ENCODE measurements at places on chromosomes 6 and 20. TPM values are rescaled to one million over a fixed set of nuclear protein-coding genes. Genes with fewer than 3 reads are reported as not detected.

DNA sequence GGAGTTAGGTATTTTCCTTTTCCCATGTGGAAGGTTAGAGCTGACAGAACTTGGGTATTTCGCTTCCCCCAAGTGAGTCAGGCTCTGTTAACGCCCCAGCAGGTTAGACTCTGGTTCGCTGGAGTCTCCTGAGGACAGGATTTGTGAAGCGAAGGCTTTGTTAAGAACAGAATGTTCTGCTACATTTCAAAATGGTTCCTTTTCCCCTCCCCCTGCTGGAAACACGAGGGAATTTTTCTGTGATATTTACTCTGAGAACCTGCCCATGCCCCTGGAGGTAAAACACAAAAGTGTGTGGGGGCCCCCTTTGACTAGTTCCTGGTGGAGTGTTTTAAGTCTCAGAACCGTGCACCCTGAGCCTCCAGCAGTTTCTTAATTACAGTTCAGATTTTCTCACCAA is 731.4 kb upstream of the CITED2 start:
- peak; percentile 7 for DNase-seq

DNA sequence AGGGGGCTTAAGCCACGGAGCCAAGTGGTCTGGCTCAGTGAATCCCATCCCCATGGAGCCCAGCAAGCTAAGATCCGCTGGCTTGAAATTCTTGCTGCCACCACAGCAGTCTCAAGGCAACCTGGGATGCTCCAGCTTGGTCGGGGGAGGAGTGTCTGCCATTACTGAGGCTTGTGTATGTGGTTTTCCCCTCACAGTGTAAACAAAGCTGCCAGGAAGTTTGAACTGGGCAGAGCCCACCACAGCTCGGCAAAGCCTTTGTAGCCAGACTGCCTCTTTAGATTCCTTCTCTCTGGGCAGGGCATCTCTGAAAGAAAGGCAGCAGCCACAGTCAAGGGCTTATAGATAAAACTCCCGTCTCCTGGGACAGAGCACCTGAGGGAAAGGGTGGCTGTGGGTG is 25.5 kb upstream of the IL20RA start:
- no peak for DNase-seq

- DNase-seq = no peak
Observed at GRCh38 chr6:169271158-169271876, 17.7 kb upstream of the THBS2 start.

DNA sequence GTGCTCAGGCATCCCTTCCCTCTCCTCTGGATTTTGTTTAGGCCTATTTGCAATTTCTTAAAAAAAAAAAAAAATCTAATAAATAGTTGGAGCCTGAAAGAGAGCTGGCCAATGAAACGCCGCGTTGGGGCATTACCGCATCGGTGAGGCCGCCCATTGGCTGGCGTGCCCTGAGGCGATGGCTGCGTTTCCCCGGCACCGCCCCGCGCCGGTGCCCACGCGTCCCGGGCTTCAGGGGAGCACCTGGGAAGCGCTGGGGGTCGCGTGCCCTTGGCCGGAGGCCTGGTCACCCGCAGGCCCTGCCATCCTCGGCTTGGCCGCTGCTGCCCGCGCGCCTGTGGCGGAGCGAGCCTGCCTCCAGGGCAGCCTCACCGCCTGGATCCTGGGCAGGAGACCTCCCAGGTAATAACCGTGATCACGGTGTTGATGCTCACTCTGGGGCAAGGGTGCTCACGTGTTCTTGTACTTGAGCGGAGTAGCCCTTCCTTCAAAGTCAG is 155.4 kb downstream of the NRN1 start:
- DNase-seq = no peak

DNA sequence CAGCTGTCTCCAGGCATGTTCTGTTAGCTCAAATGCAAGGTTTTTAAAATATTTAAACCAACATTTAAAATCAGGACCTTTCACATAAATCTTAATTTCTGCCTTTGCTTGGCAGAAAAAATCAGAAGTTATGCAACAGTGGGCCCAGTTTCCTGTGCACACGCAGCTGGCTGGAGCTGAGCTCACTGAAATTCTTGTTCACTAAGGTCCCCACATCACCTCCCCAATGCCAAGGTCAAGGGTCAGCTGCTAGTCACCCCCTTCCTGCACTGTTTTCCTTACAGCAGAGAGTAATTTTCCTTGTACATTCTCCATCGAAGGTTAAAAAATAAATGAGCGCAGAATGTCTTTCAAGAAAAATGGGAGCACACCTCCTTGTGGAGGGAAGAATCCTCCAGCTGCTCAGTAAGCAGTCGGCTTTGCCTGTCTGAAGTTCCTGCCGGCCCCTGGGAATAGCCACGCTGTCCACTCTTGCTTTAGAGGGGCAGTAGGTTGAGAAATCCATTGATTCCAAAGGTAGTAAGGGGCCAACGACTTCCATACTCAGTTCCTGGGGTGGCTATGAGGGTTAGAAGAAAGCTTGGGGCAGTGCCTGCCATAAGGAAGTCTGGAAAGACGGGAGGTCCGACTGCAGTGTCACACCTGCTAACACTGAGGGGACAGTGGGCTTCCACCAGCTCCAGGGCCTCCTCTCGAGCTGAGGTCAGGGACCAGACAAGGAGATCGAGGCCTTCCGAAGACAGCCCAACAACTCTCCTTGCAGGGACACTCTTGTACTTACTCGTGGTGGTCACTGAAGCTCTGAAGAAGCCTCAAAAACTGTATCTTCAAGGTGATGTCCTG is 56.8 kb downstream of the MYH7B start:
- DNase-seq = no peak

- DNase-seq = no peak
Observed at GRCh38 chr6:28693751-28694443, 168.2 kb downstream of the GPX5 start.

DNA sequence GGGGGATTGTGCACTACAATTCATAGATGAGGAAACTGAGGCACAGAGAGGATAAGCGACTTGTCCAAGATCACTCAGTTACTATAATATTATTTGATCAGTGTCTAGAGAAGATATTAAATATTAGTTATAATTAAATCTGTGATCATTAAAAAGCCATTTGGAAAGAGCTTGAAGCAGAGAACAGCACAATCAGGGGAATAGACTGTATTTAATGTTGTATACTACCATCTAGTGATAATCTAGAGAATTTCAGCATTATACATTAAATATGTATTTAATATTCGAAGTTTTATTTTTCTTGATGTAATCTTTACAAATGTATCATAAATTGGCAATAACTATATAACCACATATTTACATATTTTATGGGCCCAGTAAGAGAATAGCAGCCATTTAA is 20.1 kb upstream of the MTCL3 start:
- no peak for DNase-seq

Gene PXT1
- not detected for total RNA-seq

DNA sequence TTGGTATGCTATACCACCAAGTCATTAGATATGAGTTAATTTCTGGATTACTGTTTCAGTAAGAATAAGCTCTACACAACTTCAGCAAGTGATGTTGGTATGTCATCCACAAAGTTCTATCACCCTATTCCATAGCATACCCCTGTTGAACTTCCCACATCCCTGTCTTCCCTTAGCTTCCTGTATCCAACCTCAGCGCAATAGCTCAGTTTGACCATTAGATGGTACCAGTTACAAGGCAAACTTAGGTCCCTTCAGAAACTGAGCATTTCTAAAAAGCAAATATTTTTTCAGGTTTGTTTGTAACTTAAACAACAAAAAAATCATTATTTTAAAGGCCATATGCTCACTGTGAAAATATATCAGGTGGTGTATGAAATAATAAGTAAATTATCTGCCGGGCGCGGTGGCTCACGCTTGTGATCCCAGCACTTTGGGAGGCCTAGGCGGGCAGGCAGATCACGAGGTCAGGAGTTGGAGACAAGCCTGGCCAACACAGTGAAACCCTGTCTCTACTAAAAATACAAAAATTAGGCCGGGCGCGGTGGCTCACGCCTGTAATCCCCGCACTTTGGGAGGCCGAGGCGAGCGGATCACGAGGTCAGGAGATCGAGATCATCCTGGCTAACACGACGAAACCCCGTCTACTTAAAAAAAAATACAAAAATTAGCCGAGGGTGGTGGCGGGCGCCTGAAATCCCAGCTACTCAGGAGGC is 8.8 kb upstream of the MOG start:
- peak; percentile 56 for DNase-seq

DNA sequence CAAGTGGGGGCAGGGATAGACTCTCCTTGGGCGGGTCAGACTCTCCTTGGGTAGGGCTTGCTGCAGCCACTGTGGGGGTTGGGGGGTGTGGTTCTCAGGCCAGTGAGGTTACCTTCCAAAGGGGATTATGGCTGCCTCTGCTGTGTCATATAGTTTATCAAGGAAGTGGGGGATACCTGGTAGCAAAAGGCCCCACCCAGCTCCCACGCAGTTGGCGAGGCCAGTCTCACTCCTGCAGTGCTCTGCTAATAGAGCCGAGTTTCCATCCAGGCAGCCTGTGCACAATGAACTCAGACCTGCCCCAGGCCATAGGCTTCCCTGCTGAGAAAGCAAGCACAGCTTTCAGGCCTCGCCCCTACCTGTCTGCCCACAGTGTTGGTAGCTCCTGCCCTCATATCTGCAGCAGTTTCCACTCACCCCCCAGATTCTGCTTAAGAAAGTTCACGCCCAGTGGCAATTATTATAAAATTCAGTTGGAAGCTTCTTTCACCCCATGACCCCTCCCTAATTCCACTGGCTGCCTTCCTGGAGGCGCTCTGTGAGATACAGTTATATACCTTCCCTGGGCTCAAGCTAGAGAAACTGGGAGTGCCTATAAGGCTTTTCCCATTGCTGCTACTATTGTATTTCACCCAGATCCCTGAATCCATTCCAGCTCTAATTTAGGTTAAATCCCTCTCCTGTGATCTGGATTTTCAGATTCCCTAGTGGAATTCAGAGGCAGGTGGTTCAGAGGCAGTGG is 56.1 kb downstream of the HDDC2 start:
- DNase-seq = no peak

- peak; percentile 78 for DNase-seq
Observed at GRCh38 chr6:8983202-8983688, 547.9 kb upstream of the SLC35B3 start.

- DNase-seq = no peak
Observed at GRCh38 chr6:113495521-113495920, 361.6 kb upstream of the MARCKS start.

- DNase-seq = no peak
Observed at GRCh38 chr6:120228297-120228696, 878.7 kb upstream of the MAN1A1 start.

Gene EPHA7
- total RNA-seq = 5.6 TPM

DNA sequence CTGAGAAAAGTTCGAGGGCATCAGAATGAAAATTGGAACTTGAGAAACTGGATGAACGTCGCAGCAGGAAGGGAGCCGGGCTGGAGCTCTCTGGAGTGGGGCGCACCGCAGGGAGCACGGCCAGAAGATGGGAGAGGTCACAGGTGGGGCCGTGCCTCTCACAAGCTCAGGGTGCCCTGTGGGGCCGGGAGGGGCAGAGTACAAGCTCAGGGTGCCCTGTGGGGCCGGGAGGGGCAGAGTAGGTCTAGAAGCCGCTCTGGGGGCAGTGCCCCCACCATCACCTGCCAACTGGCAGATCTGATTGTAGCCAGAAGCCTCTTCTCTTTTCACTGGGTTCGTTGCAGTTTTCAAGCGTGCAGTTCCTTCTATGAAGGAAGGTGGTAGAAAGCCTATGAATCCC is 61.1 kb upstream of the SNX9 start:
- no peak for DNase-seq

All from H4 (cell line).